SK-N-MC (cell line): ENCODE measurements at places on chromosomes 13 and 19.

- DNase-seq, result no peak
Observed at GRCh38 chr13:49782784-49783183, 9.7 kb downstream of the KPNA3 start.

DNA sequence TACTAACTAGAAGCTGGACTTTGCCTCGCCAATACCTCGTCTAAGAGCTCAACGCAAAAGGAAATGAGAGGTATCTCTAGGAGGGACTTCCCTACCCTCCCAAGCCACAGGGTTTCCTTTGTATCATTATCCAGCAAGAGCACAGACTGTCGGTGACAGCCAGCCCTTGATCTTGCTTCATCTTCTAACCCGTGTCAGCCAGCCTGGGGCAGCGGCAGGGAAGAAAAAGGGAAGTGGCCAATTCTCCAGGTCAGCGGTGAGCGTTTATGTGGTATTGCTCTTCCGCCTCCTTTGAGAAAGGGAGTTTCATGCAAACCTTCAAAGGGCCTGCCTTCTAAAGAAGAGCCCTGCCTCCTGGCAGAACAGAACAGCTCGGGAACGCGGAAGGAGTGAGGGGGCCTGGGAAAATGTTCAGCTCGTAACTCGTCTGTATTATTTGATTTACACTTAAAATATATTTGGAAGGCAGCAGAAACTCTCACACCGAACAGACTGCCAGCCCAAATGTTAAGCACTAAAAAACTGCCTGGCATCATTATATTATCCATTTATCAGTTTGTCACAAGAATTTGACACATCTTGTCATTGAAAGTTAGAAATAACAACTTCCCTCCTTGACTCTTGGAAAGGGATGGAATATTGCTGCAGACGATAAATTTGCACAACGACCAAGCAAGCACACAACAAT, 41.8 kb downstream of the EFNB2 start:
- no peak for DNase-seq

GRCh38 chr19:12825254-12826131, 8.9 kb downstream of the RTBDN start:
- no peak for DNase-seq

- DNase-seq, result no peak
Observed at GRCh38 chr13:34129436-34129835, 311.5 kb downstream of the RFC3 start.

- DNase-seq, result no peak
Observed at GRCh38 chr13:36673352-36673751, 468 bp upstream of the SERTM1 start.

DNA sequence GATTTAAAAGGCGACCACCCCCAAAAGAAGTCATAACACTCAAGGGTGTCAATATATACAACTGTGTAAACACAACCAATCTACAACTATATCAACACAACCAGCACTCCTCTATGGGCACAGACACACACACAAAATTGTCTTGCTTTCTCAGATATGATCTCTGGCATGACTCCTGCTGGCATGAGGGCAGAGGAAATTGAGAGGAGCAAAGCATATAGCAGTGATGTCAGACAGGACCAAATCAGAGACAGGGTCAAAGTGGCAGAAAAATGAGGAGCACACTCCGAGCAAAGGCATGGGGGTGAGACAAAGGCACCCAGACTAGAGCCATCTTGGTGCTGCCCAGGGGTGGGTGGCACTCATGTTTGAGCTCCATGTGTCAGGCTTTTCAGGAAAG, 9.6 kb downstream of the IRGQ start:
- no peak for DNase-seq

- DNase-seq, result no peak
Observed at GRCh38 chr19:51702103-51702824, 9.1 kb downstream of the SPACA6 start.

- no peak for DNase-seq
Observed at GRCh38 chr19:11106477-11106876, 17.2 kb downstream of the LDLR start.

DNA sequence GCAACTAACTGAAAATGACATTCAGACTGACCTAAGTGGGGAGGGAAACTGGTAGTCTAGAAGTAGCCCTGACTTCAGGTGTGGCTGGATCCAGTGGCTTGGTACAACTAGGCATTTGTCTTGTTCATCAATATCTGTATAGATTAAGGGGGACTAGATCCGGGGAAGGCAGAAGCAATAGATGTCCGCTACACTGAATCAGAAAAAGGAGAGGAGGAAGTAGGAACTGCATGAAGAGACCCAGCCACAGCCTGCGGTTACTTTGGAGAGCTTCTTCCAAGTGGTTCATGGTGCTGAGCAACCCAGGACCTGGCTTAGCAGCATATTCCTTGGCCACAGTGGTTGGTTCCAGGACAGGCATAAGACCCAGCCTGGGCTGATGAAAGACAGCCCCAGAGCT, 9.9 kb upstream of the PRODH2 start:
- DNase-seq, result no peak

DNA sequence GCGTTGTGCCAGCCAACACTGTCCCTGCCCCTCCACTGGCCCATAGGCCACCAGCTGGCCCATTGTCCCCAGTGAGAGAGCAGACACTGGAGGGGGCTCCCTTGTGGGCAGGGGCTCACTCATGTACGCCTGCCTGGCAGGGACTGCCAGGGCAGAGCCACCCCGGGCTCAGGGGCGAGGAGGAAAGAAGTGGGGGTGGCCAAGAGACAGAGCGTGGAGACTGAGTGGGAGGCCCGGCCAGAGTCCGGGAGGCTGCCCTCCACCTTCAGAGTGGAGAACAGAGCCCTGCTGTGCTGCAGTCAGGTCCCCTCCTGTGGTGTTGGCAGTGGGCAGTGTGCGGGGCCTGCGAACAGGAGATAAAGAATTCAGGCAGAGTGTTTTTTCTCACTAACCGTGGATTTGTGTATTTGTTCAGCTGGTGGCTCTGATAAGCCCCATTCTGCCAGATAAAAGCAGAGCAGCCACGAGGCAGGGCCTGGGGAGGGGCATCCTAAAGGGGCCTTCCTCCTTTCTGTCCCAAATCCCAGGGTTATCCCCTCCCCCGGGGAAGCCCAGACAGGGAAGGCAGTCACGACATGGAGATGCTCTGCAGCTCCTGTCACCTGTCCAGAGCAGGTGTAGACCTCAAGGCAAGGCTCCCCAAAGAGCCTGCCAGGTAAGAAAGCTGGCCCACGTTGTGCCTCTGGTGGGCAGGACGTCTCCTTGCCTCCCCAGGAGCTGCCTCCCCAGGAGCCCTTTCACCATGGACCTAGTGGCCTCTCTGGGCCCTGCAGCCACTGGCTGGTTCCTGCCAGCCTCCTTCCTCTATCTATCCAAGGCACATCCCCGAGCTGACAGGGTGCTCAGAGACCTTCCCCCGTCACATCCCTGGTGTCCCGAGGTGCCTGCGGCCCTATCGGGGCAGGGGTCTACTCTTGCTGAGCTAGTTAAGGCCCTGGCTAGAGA, 33.0 kb downstream of the LYL1 start:
- no peak for DNase-seq

DNA sequence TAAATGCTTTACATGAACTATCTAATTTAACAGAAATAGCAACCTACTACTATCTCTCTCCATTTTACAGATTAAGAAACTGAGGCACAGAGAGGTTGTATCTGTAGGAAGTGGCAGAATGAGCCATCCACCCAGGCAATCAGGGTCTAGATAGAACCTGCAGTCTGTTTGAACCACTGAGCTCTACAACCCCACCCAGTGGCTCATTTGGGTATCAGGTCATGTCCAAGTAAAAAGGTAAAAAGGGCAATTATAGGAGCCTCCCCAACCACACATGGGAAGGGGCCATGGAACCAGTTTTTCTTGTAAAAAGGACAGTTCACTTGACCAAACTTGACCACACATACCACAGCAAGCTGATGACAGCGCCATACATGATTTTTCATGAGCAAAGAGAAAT, 92.9 kb upstream of the SGCG start:
- DNase-seq, result no peak

DNA sequence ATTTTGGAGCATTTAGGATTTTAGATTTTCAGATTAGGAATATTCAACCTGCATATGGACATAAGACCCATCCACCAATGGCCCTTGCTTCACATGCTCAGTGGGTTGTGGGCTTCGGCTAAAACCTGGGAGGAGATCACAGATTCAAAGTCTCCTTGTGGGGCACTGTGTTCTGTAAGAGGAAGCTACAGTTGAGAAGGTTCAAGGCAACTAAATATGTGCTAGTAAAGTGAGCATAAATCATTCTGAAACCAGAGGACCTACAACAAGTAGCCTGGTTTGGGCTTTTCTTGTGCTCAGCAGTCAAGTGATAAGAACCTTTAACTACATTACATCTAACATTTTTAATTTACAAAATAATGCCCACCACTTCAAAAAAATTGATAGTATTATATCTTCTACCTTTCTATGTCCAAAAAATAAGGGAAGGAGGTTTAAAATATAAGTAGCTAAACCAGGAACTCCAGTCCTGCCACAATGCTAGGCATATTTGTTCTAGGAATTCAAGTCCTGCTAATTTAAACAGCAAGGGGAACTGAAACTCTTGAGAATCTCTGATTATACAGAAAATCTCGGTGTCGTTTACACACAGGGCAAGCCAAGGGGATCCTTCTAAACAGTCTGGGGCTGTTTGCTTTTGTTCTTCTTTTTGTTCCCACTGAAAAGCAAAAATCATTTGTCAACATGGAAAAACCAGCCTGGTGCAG, 36.6 kb downstream of the FOXO1 start:
- no peak for DNase-seq

DNA sequence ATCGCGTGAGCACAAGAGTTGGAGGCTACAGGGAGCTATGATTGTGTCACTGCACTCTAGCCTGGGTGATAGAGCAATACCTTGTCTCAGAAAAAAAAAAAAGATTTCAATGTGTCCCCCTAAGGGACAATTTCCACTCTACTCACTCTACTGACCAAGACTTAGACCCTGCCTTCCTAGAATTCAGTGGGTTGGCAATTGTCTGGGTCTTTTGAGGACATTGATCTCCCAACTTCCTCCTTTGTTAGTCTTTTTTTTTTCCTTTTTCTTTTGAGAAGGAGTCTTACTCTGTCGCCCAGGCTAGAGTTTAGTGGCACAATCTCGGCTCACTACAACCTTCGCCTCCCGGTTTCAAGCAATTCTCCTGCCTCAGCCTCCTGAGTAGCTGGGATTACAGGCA, 2.2 kb downstream of the SPTBN4 start:
- DNase-seq, result no peak

DNA sequence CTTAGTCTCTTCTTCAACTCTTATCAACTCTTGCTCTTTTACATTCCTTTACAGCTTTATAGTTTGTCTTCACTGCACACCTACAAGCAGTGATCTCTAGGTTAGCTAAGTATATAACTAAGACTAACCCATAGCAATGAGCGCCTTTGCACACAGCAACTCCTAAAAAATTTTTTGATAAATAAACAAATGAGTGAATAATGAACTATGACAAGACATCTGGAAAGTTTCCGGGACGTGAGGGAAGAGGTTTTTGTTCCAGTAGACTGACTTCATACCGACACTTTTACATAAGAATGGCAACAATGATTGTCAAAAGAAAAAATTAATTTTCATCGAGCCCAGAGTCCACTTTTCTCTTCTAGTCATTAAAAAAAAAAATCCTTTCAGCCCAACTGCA, 98.3 kb downstream of the ELF1 start:
- no peak for DNase-seq

DNA sequence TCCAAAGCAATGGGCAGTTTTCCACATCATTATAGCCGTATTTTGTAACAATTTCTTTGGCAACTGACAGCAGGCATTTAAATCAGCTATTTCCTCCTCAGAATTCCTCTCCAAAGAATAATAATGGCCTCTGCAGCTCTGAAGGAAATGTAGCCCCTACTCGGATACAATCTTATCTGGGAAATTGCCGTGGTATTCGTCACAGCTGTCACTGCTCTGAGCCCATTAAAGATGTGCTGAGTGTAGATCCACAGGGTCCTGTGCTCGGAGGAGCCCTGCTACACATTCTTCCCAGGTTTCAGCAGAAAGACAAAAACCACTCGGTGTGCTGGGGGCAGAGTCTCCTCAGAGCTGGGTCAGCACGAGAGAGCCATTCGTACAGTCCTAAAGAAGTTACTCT, 33.1 kb downstream of the MZT1 start:
- DNase-seq, result no peak

GRCh38 chr13:47628666-47629065, 372.4 kb downstream of the SUCLA2 start:
- no peak for DNase-seq

GRCh38 chr13:43744261-43745031, 42.3 kb downstream of the ENOX1 start:
- no peak for DNase-seq

- no peak for DNase-seq
Observed at GRCh38 chr13:98998831-98999638, 21.2 kb upstream of the DOCK9 start.

DNA sequence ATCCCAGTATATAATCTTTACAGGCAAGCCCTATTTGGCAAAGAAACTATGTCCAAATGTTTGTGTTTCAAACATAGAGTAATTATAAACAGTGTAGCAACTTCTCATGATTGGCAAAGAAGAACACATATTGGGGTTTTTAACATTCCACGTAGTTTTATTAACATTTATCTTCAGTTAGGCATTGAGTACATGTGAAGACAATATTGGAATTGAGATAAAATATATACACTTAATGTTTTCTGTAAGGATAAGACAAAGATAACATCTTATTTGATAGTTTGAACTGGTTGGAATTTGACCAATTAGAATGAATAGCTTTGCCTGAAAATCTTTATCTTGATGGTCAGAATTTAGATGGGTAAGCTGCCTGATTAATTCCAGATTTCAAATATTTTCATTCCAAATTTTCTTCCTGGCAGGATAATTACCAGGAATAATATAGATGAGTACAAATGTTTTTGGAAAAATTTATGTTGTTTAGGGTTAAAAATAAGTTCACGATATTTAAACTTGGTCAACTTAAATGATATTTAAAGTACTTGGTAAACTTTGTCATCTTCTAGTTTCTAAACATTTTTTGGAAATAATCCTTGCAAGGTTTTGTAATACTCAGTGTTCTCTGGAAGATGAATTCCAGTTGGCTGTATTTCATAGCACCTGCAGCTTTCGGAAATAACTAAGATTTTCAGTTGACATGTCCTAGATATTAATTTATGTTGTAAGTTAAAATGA, 536.5 kb upstream of the SPRY2 start:
- DNase-seq, result no peak

GRCh38 chr13:44271915-44272341, 101.7 kb upstream of the SERP2 start:
- no peak for DNase-seq
